Activated naive CD8-positive, alpha-beta T cell treated with anti-CD3 and anti-CD28 coated beads, Interleukin-2, amount 10 ng/mL, durations not matched to agents 7 days and 5 days (primary cell): ENCODE measurements at places on chromosomes 1 and 21. TPM values are rescaled to one million over a fixed set of nuclear protein-coding genes. Genes with fewer than 3 reads are reported as not detected.

GRCh38 chr1:75668813-75669212, 55.7 kb upstream of the ACADM start:
- no peak overlapping the region for H3K4me3 ChIP-seq
- peaks cover 6% of the 10 kb centered on the region for H3K27me3 ChIP-seq
- no peak for DNase-seq
- no peaks in the 10 kb centered on the region for H3K4me1 ChIP-seq
- H3K36me3 ChIP-seq = no peaks in the 10 kb centered on the region

GRCh38 chr1:245007852-245008251, 143.5 kb upstream of the HNRNPU start:
- no peaks in the 10 kb centered on the region for H3K4me1 ChIP-seq
- no peak overlapping the region for H3K27ac ChIP-seq
- no peak overlapping the region for H3K4me3 ChIP-seq
- peaks cover 2% of the 10 kb centered on the region for H3K36me3 ChIP-seq
- no peak for DNase-seq
- H3K27me3 ChIP-seq = no peaks in the 10 kb centered on the region

DNA sequence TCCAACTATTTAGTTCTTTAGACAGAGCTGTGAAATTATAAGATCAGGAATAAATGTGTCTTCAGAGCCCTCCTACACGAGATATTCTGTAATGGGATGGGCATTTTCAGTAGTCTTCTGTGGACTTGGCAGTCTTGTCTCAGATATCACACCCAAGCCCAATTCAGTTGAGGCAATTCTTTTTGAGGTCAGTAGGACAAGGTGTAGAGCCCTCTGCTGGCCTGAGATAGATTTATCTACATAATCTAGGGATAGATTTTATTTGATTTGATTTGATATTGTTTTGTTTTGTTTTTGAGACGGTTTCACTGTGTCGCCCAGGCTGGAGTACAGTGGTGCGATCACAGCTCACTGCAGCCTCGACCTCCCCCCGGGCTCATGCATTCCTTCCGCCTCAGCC, 77.5 kb downstream of the FMN2 start:
- no peaks in the 10 kb centered on the region for H3K4me1 ChIP-seq
- DNase-seq = no peak
- no peak overlapping the region for H3K4me3 ChIP-seq
- peaks cover 3% of the 10 kb centered on the region for H3K27me3 ChIP-seq

The RC3H1 gene
- total RNA-seq = 41.7 TPM
